ENCODE measurements at places on chromosomes 2 and 18. TPM values are rescaled to one million over a fixed set of nuclear protein-coding genes. Genes with fewer than 3 reads are reported as not detected.

BOLL gene
- not detected for total RNA-seq

KRTCAP3 gene
- total RNA-seq = 37.2 TPM

NAT8 gene
- total RNA-seq = not detected

HOXD8 gene
- 0.43 TPM for total RNA-seq

REG3A gene
- total RNA-seq = not detected

HJURP gene
- 1.7 TPM for total RNA-seq

MPV17 gene
- total RNA-seq = 98.3 TPM

TPO gene
- total RNA-seq = 0.39 TPM

CACNB4 gene
- 9.0 TPM for total RNA-seq

SERPINB3 gene
- total RNA-seq = not detected

SPR gene
- total RNA-seq = 27.0 TPM

ZSWIM2 gene
- total RNA-seq = not detected

STRN gene
- total RNA-seq = 25.7 TPM

STAT1 gene
- total RNA-seq = 107 TPM

EML6 gene
- total RNA-seq = 6.8 TPM

ERFE gene
- not detected for total RNA-seq

SP5 gene
- total RNA-seq = 4.7 TPM

IL36B gene
- total RNA-seq = not detected

DNA sequence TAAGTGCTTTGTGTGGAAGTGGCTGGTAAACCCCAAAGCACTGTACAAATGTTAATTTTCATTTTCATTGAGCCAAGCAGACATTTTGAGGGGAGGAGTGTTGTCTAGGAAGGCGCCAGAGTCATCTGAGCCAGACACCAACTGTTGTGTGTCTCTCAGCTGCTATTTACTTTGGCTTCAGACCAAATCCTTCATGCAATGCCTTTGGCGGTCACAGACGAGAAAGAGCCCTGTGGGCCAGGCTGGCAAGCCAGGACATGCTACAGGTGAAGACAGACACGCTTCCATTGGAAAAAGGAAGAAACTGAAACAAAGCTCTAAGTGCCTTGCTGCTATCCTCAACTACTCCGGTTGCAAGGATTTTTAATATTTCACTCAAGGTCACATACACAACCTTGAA, 115.4 kb upstream of the CDC42EP3 start:
- no peak for DNase-seq

DNA sequence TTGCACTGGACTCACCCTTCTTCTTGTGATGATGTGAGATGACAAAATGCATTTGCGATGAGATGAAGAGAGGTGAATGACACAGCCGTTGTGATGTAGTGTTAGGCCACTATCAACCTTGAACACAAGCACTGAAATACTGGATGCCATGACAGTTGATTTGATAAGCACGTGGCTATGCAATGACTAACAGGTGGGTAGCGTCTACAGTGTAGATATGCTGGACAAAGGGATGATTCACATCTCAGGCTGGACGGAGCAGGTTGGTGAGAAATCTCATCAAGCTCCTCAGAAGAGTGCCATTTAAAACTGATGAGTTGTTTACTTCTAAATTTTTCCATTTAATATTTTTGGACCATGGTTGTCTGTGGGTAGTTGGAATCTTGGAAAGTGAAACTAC, 375.8 kb upstream of the LYPD1 start:
- no peak for DNase-seq

GRCh38 chr2:23600346-23600745, 215.4 kb downstream of the KLHL29 start:
- DNase-seq = no peak

- DNase-seq = no peak
These were observed 90.0 kb downstream of the ZCCHC2 start for GRCh38 chr18:62612776-62613175.

- no peak for DNase-seq
These were observed 642 bp upstream of the STEAP3 start for GRCh38 chr2:119222863-119223520.

GRCh38 chr2:201949181-201949926, 84.3 kb upstream of the FZD7 start:
- DNase-seq = peak; percentile 68

DNA sequence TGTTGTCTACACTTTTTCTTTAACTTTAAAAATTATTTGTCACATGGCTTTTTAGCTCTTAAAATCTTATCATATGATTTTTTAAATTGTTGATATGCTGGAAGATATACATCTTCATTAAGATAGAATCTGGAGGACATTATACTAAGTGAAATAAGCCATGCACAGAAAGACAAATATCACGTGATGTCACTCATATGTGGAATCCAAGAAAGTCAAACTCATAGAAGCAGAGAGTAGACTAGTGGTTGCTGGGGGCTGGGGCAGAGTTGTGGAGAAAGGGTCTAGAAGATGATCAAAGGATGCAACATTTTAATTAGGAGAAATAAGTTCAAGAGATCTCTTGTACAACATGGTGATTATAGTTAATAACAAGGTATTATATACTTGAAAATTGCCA, 280.9 kb downstream of the GULP1 start:
- DNase-seq = no peak

- no peak for DNase-seq
These were observed 1.5 kb downstream of the EFR3B start for GRCh38 chr2:25043241-25043867.

DNA sequence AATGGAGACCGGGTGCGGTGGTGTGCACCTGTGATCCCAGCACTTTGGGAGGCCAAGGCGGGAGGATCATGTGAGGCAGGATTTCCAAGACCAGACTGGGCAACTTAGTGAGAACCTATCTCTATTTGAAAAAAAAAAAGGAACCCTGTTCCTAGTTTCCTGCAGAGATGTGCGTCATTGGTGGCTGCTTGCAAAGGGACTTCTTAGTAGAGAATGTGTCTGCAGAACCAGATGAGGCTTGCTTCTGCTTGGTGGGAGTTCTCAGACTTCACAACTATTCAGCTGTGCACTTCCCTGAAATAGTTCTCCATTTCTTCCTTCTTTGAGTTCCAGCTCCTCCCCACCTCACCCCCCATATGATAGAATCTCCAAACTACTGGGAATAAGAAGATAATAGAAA, 22.3 kb downstream of the ZCCHC2 start:
- DNase-seq = no peak

GRCh38 chr2:223841436-223842190, 4.2 kb upstream of the AP1S3 start:
- no peak for DNase-seq

DNA sequence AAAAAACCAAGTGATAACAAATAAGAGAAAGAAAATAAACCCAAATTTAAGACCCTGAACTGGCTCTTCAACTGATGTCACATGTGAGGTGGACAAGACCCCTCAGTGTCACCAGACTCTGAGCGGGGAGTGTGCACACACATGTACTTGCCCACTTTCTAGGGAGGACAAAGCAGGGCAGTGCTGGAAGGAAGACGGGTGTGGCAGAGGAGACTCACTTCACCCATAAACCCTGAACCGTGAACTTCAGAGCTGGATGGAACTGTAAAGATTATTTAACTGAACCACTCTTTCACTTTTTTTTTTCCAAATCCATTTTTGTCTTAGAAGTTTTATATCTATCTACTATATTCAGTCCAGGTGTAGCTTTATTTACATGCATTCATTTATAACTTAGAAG, 12.3 kb downstream of the PLA2R1 start:
- no peak for DNase-seq

DNA sequence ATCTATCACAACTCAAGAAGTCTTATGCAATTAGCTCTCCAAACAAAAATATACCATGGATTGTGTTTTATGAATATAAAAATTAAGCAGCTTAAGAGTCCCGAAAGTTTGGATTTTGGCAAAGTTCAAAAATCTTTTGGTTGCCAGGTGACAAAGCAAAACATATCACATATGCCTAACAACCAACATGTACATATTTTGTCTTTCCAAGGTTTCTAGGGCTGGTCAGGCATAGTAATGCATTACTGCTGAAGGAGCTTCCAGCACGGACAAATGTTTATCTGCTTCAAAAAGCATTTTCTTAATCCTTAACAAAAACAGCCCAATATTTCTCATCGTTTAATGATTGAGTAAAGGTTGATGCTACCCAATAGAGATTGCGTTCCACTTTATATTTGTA, 1327.1 kb upstream of the ZEB2 start:
- DNase-seq = no peak

- no peak for DNase-seq
These were observed 12.7 kb upstream of the CABLES1 start for GRCh38 chr18:23122334-23123229.

- no peak for DNase-seq
These were observed 179.6 kb downstream of the MGAT5 start for GRCh38 chr2:134433469-134433868.

DNA sequence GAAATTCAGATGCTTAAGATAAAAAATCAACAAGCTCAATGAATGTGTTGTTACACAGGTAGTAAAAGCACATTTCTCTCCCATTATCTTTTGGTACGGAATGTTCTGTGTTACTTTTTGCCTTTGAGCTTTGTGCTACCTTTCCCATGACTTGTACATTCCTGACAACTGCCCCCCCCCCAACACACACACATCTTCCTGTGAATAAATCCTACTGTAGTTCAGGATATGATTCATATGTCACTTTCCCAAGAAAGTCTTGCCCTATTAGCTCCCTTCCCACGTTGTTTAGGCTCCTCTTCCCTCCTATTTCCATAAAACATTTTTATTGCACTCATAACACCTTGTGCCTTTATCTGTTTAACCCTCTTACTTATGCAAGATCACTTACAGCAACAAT, 442.6 kb upstream of the LRATD1 start:
- DNase-seq = no peak

DNA sequence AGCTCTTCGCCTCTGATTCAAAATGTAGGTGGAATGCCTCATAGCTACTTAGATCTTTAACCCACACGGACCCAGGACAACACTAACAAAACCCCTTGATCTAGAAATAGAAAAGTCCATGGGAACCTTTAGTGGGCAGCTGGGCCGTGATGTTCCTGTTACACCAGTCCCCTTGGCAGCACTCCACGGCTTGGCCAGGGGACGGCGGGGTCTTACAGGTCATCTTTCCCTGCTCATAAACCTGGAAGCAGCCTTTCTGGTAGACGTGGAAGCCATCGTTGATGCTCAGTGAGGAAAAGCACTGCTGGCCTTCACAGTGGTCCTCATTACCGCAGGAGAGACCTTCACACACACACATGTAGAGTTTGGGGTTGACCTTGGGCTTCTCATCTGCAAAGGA, 95.9 kb downstream of the ACVR1 start:
- DNase-seq = no peak

- no peak for DNase-seq
These were observed 80.4 kb downstream of the SGPP2 start for GRCh38 chr2:222504719-222505118.

DNA sequence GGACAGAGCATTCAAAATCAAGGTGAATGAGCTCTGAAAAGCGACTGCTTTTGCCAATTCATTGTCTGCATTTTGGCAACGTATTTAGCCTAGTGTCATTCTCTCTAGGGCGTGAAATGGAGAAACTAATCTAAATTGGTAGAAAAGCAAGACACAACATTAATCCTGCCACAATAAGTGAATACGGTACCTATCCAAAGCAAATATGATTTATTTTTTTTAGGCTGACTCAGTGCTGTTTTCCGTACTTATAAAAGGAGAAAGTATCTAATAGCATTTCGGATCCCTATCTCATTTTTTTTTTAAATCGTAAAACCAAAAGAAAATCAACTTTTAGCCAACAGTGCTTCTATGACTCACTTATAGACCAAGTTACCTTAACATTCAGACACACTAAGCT, 672.5 kb downstream of the LRP1B start:
- DNase-seq = no peak

GRCh38 chr2:64538764-64539433, 14.8 kb downstream of the AFTPH start:
- DNase-seq = no peak

DNA sequence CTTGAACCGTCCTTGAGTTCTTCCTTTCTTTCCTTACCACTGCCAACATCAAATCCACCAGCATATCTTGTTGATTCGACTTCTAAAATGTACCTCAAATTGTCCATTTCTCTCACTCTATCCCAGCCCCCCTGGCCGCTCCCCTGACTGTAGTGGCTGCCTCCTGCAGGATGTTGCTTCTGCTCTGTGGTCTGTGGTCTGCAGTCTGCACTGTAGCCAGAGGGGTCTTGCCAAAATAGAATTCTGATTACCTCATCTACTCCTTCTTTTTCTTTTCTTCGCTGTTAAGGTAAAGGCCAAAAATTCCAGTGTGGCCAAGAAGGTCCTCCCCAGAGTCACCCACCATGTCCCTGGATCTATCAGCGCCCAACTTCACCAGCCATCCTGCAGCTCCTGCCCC, 79.5 kb upstream of the ALPP start:
- no peak for DNase-seq

- DNase-seq = no peak
These were observed 86.1 kb downstream of the ACVR1 start for GRCh38 chr2:157789933-157790511.

DNA sequence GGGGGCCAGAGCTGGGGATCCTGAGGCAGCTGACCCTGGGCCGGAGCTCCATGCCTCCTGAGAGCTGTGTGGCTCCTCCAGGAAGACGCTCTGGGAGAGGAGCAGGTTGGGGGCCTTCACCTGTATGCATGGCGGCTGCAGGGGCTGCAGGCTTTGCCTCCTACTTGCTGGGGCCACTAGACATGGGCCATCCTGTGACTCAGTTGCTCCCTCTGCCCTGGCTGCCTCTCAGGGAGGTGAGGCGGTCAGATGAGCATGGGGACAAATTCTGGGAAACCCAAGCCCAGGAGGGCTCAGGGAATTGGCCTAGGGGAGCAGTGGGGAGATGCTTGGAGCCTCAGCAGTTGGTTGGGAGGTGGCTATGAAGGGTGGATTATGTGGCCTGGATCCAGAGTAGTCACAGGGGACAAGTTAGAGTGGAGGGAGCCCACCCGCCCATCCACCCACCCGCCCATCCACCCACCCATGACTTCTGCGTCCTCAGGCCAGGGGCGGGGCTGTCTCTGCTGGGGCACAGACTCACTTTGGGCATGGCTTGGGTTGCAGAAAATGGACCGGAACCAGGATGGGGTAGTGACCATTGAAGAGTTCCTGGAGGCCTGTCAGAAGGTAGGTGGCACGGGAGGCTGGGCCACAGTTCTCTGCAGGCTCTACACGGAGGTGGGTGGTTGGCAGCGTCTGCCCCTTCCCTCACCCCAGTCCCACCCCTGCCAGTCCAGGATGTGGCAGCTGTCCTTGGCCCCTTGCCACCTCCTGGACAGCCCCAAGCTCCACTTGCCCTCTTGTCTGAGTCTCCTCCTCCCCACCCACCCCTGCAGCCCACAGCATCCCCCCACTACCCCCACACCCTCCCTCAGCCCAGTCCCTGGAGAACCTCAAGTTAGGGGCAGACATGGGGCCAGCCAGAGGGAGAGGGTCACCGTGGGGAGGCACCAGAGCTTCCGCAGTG, 19.5 kb upstream of the FAHD2A start:
- no peak for DNase-seq

DNA sequence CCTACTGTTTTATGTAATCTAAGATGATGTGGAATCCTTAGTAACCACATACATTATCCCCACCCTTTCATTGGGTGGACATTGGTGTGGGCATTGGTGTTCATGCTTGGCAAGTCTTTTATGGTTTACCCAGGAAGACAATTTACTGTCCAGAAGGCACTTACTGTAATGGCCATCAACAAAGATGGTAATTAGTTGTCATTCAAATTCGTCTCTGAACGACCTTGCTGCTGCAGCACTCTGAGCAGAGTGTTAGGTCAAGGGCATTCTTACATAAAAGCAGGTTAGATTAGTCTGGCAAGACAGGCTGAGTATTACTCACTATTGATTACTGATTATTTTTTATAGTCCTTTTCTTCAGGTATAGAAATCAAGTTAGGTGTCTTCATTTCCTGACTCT, 447.9 kb downstream of the XIRP2 start:
- no peak for DNase-seq

GRCh38 chr2:238893349-238894000, 45.6 kb downstream of the TWIST2 start:
- DNase-seq = peak; percentile 81

GRCh38 chr2:126851756-126852155, 46.9 kb upstream of the TEX51 start:
- no peak for DNase-seq

All from upper lobe of left lung (tissue), 6 donors.